ENCODE measurements at places on chromosomes 6 and 20.

DNA sequence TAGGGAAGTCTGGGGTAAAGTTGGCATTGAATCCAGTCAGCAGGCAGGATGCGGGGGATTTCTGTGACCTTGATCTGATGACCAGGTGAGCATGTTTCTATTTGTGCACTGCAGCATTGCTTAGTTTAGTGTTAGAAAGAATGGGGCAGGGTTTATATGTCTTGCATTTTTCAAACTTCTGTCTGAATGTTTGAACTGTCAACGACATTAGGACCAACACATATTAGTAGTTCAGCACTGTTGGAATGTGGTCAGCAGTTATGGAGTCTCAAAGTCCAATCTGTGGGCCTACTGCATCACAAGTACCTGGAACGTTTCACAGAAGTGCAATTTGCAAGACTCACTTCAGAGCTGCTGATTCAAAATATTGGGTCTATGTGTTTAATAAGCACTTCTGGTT lies 276.6 kb upstream of the BMP2 start:
- no peak for DNase-seq

GRCh38 chr6:149948616-149949015 lies 6.8 kb downstream of the ULBP2 start:
- no peak for DNase-seq

DNA sequence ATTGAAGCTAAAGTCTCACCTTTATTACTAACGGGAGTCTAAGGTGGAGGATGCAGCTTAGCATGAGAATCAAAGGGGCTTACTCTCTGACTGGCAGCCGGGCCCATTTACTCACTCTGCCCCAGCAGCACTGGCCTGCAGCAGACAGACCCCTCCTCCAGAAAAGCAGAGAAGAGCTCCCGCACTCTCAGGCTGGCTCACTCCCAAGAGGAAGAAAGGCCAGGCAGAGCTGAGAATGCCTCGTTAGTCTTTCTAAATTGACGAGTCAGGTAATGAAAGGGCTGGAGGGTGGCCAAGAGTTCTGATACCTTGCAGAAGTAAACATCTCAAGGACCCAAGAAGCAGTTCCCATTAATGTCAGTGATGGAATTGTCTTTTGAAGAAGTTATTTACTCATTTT lies 44.5 kb upstream of the IL20RA start:
- no peak for DNase-seq

DNA sequence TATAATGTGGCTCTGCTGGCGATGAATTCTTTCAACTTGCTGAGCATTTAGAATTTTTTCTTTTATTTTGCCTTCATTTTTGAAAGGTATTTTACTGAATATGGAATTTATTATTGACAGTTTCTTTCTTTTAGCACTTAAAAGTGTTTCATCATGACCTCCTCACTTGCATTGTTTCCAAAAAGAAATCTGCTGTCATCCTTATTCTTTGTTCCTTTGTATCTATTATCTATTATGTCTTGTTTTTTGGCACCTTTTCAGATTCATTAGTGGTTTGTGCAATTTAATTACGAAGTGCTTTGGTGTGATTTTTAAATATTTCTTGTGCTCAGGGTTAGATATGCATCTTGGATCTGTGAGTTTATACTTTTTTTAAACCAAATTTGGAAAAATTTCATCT lies 26.0 kb upstream of the SLC22A2 start:
- no peak for DNase-seq

DNA sequence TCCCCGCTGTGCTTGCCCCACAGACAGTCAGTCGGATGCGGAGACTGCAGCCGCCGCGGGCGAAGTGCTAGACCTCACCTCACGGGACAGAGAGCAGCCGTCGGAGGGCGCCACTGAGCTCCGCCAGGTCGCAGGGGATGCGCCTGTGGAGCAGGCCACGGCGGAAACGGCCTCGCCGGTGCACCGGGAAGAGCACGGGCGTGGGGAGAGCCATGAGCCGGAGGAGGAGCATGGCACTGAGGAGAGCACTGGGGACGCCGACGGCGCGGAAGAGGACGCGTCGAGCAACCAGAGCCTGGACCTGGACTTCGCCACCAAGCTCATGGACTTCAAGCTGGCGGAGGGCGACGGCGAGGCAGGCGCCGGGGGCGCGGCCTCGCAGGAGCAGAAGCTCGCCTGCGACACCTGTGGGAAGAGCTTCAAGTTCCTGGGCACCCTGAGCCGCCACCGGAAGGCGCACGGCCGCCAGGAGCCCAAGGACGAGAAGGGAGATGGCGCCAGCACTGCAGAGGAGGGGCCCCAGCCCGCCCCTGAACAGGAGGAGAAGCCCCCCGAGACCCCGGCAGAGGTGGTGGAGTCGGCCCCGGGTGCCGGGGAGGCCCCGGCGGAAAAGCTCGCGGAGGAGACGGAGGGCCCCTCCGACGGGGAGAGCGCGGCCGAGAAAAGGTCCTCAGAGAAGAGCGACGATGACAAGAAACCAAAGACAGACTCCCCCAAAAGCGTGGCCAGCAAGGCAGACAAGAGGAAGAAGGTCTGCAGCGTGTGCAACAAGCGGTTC lies 66.4 kb downstream of the SSR1 start:
- DNase-seq: no peak

Data from SK-N-MC (cell line).